Activated CD8-positive, alpha-beta T cell treated with anti-CD3 and anti-CD28 coated beads for 36 hours (primary cell): ENCODE measurements at places on chromosomes 7 and 10. TPM values are rescaled to one million over a fixed set of nuclear protein-coding genes. Genes with fewer than 3 reads are reported as not detected.

The PPP1R9A gene
- total RNA-seq = 0.13 TPM

The MAP3K8 gene
- total RNA-seq = 25.7 TPM

The PNLIP gene
- not detected for total RNA-seq

The NYAP1 gene
- 0.32 TPM for total RNA-seq

The TMEM196 gene
- not detected for total RNA-seq

The CLEC2L gene
- not detected for total RNA-seq

The ECHS1 gene
- 51.4 TPM for total RNA-seq

The CALN1 gene
- 0.02 TPM for total RNA-seq

The IGFBP1 gene
- total RNA-seq = not detected

DNA sequence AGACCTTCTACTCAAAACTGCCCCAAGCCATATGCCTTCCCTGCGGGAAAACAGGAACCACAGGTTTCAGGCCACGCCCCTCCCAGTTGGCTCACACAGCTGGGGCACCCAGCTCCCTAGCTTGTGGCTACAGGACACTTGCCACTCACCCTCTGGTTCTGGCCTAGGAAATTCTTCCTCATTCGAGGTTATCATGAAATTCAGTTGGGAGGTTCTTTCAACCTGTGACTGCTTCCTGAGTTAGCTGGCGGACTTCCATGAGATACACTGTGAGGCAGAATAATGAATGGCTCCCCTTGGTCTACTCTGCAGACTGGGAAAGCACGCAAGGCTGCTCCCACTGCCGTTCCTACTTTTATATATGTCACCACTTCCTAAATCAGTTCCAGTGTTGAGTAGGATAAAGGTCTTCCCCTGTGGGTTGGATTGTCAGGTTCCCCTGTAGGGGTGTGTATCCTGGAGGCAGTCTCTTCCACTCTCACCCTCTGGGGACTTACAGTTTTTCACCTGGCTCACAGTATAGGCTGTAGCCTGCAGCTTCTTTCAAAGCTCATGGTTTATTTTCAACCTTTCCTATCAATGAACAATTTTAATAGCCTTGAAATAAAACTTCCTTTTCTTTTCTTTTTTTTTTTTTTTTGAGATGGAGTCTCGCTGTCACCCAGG lies 37.0 kb downstream of the GPR22 start:
- peaks cover 11% of the 10 kb centered on the region for H3K4me1 ChIP-seq
- peaks cover 14% of the 10 kb centered on the region for H3K36me3 ChIP-seq

- no peaks in the 10 kb centered on the region for H3K36me3 ChIP-seq
- no peak overlapping the region for H3K27ac ChIP-seq
- DNase-seq = no peak
- H3K4me1 ChIP-seq = no peaks in the 10 kb centered on the region
- no peak overlapping the region for H3K4me3 ChIP-seq
- no peaks in the 10 kb centered on the region for H3K27me3 ChIP-seq
Observed at GRCh38 chr7:1843921-1844335, 173.9 kb downstream of the ELFN1 start.

- peaks cover 1% of the 10 kb centered on the region for H3K27me3 ChIP-seq
- no peak overlapping the region for H3K4me3 ChIP-seq
- peaks cover 10% of the 10 kb centered on the region for H3K4me1 ChIP-seq
- DNase-seq = no peak
Observed at GRCh38 chr10:33556620-33557019, 222.2 kb upstream of the NRP1 start.

- no peak overlapping the region for H3K27ac ChIP-seq
- H3K4me3 ChIP-seq = no peak overlapping the region
- H3K4me1 ChIP-seq = peaks cover 3% of the 10 kb centered on the region
- peaks cover 2% of the 10 kb centered on the region for H3K36me3 ChIP-seq
- no peak for DNase-seq
Observed at GRCh38 chr7:77276120-77276519, 76.5 kb upstream of the FGL2 start.

- no peak for DNase-seq
- no peaks in the 10 kb centered on the region for H3K36me3 ChIP-seq
- peaks cover 3% of the 10 kb centered on the region for H3K27me3 ChIP-seq
- no peak overlapping the region for H3K4me3 ChIP-seq
Observed at GRCh38 chr7:22123139-22123538, 177.4 kb upstream of the CDCA7L start.

DNA sequence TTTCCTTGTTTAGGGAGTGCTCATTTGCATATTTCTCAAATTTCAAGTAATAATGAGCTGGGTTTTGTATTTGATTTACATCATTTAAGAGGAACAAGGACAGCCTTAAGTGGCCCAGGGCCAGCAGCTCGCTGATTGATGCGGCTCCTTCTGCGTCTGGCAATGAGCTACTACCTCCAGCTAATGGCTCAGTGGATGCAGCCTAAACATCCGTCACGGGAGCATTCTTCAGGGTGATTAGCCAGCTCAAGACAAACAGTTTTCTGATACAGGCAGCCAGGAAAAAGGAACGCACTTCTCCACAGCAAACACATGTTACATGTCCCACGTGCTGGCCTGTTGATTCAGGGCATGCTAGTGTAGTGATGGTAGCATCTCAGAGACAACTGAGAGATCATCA lies 169.3 kb upstream of the TCERG1L start:
- no peaks in the 10 kb centered on the region for H3K4me1 ChIP-seq
- no peak overlapping the region for H3K27ac ChIP-seq
- H3K27me3 ChIP-seq = no peaks in the 10 kb centered on the region

- no peak for DNase-seq
- H3K4me1 ChIP-seq = no peaks in the 10 kb centered on the region
- H3K36me3 ChIP-seq = no peaks in the 10 kb centered on the region
- H3K27ac ChIP-seq = no peak overlapping the region
- H3K4me3 ChIP-seq = no peak overlapping the region
- peaks cover 2% of the 10 kb centered on the region for H3K27me3 ChIP-seq
Observed at GRCh38 chr7:107068156-107068555, 23.7 kb downstream of the PRKAR2B start.

- no peak overlapping the region for H3K4me3 ChIP-seq
- DNase-seq = no peak
- H3K27ac ChIP-seq = no peak overlapping the region
Observed at GRCh38 chr7:141286522-141286921, 212.7 kb downstream of the TMEM178B start.

GRCh38 chr10:11012421-11013295 lies 5.0 kb upstream of the CELF2 start:
- no peak for DNase-seq
- H3K4me3 ChIP-seq = no peak overlapping the region

- no peaks in the 10 kb centered on the region for H3K4me1 ChIP-seq
- H3K27me3 ChIP-seq = peaks cover 12% of the 10 kb centered on the region
- no peak overlapping the region for H3K4me3 ChIP-seq
- DNase-seq = no peak
Observed at GRCh38 chr7:143960813-143961610, 6.4 kb downstream of the OR2F1 start.

DNA sequence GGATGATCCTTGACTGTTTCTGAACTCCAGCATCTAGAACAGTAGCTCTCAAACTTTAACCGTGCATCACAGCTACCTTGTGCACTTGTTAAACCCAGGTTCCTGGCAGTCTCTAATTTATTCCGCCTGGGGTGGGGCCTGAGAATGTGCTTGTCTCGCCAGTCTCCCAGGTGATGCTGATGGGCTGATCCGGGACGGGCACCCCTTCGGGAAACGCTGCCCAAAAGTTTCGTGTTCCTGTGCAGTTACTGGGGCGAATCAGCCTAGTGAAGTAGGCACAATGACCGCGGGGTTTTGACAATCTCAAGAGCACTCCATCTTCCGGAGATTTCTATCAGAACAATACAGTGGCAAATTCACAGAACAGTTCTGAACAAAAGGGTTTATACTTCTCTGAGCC lies 29.9 kb downstream of the ADCYAP1R1 start:
- DNase-seq = no peak
- H3K27me3 ChIP-seq = peaks cover 6% of the 10 kb centered on the region

DNA sequence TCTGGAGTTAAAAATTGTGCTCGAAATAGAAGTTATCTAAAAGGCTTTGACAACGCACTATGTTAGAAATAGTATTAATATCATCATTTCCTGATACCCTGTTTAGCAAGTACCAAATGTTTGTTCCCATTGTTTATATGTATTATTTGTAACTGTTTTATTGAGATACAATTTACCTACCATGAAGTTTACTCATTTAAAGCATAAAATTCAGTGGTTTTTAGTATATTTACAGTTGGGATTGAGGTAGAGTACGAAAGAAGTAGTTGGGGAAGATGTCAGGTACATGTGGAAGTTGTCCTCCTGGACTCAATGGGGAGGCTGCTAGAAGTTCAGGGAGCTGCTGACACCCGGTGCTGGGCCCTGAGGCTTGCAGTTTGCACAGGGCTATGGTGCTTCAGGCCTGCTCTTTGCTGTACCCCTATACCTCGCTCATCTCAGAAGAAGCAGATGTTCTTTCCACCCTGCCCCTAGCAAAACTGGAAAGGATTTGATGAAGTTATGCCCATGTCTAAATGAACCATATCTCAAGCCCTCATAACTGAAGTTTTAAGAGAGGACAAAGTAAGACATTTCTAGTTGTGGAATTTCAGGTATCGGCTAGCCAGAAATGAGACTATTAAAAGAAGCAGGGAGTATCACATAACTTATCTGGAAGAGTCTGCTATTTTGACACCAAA lies 25.2 kb upstream of the WNT16 start:
- no peak overlapping the region for H3K4me3 ChIP-seq
- DNase-seq = no peak
- H3K36me3 ChIP-seq = no peaks in the 10 kb centered on the region
- H3K4me1 ChIP-seq = peaks cover 9% of the 10 kb centered on the region

DNA sequence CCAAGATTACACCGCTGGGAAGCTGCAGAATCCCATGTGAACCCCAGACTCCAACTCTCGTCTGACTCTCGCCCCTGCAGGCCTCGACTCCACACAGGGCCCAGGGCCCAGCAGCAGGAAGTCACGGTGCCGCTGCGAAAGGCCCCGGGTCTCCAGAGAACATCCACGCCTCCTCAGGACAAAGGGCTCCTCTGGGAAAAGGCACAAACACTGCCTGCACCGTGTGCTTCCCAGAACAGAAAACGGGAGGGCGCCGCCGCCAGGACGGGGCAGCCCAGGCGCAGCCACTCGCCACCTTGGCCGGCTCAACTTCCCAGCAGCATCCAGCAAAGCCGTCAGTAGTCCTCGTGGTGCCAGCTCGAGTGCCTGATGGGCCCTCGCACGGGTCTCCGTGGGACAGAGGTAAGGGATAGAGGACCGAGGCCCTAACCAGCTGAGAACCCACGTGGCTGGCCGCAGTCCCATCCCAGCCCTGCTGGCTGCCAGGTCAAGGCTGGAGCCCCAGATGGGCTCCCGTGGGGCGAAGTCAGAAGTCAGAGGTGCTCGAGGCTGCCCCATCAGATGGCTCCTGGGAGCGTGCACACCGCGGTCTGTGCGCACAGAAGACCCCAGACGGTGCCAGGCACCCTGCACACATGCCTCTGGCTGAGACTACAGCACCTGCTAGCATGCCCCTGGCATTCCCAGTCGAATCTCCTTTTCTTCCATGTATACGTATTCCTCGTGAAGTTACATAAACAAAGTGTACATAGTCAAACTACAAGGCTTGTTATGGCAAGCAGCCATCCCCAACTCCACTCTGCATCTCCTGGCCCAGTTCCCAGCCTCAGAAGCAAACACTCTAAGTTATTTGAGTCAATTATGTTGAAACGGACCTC lies 60.2 kb downstream of the MAD1L1 start:
- H3K4me1 ChIP-seq = no peaks in the 10 kb centered on the region
- H3K4me3 ChIP-seq = no peak overlapping the region
- no peak for DNase-seq
- no peaks in the 10 kb centered on the region for H3K27me3 ChIP-seq
- H3K27ac ChIP-seq = no peak overlapping the region
- H3K36me3 ChIP-seq = no peaks in the 10 kb centered on the region

- H3K4me3 ChIP-seq = no peak overlapping the region
- no peak overlapping the region for H3K27ac ChIP-seq
- peaks cover 54% of the 10 kb centered on the region for H3K36me3 ChIP-seq
- H3K4me1 ChIP-seq = no peaks in the 10 kb centered on the region
- DNase-seq = no peak
Observed at GRCh38 chr7:98907570-98907969, 29.2 kb downstream of the TRRAP start.

GRCh38 chr7:7220821-7221220 lies 38.5 kb downstream of the C1GALT1 start:
- H3K4me1 ChIP-seq = peaks cover 38% of the 10 kb centered on the region
- DNase-seq = no peak
- H3K27ac ChIP-seq = peak overlapping the region; percentile 43
- H3K4me3 ChIP-seq = no peak overlapping the region
- H3K27me3 ChIP-seq = no peaks in the 10 kb centered on the region

- no peak overlapping the region for H3K4me3 ChIP-seq
- DNase-seq = no peak
- H3K27me3 ChIP-seq = no peaks in the 10 kb centered on the region
Observed at GRCh38 chr10:95260397-95260881, 30.4 kb downstream of the PDLIM1 start.

DNA sequence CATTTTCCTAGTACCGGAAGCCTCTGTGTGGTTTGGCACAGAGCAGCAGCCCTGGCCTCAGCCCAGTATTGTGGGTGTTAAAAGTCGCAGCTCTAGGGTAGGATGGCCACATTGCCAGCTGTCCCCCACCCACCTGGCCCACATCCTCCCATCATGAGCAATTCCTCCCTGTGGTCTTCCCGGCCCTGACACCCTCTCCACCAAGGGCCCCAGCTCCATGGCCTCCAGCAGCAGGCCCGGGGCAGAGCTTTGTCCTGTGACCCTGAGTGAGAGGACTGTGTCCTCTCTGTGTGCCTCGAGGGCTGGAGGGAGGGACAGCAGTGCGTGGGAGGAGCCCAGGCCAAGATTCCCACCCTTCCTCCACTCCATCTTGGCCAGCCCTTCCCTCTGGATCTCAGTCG lies 93.7 kb downstream of the MYL10 start:
- H3K27ac ChIP-seq = no peak overlapping the region
- H3K4me3 ChIP-seq = no peak overlapping the region
- DNase-seq = no peak
- no peaks in the 10 kb centered on the region for H3K36me3 ChIP-seq

GRCh38 chr10:6231146-6231545 lies 28.4 kb downstream of the PFKFB3 start:
- peaks cover 9% of the 10 kb centered on the region for H3K4me1 ChIP-seq
- no peak for DNase-seq
- H3K27ac ChIP-seq = no peak overlapping the region
- no peak overlapping the region for H3K4me3 ChIP-seq
- H3K27me3 ChIP-seq = no peaks in the 10 kb centered on the region
- H3K36me3 ChIP-seq = peaks cover 69% of the 10 kb centered on the region

- H3K27me3 ChIP-seq = peaks cover 1% of the 10 kb centered on the region
- no peaks in the 10 kb centered on the region for H3K4me1 ChIP-seq
- peak; percentile 46 for DNase-seq
- H3K4me3 ChIP-seq = no peak overlapping the region
- H3K27ac ChIP-seq = no peak overlapping the region
Observed at GRCh38 chr7:18345641-18346234, 149.8 kb upstream of the HDAC9 start.

GRCh38 chr7:124758327-124758726 lies 7.3 kb downstream of the GPR37 start:
- no peaks in the 10 kb centered on the region for H3K36me3 ChIP-seq
- no peak overlapping the region for H3K27ac ChIP-seq
- H3K4me1 ChIP-seq = no peaks in the 10 kb centered on the region
- no peak for DNase-seq

GRCh38 chr10:95821720-95822119 lies 65.8 kb downstream of the ENTPD1 start:
- H3K27ac ChIP-seq = no peak overlapping the region
- H3K4me3 ChIP-seq = no peak overlapping the region
- H3K27me3 ChIP-seq = peaks cover 14% of the 10 kb centered on the region
